ENCODE measurements at places on chromosomes 7 and 10.

DNA sequence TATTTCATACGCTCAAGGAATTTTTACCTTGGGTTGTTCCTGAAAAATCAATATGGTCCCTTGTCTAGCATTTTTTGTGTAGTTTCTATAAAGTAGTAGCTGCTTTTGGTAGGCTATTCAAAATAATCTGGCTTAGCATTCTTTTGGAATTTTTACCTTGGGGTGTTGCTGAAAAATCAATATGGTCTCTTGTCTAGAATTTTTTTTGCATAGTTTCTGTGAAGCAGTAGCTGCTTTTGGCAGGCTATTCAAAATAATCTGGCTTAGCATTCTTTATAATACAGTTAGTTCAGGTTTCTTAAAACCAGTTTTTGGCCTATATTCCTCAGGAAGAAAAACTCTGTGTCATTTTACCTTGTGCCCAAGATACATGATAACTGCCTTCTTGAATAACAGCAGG, 301.9 kb downstream of the SUGCT start:
- no peak for DNase-seq

DNA sequence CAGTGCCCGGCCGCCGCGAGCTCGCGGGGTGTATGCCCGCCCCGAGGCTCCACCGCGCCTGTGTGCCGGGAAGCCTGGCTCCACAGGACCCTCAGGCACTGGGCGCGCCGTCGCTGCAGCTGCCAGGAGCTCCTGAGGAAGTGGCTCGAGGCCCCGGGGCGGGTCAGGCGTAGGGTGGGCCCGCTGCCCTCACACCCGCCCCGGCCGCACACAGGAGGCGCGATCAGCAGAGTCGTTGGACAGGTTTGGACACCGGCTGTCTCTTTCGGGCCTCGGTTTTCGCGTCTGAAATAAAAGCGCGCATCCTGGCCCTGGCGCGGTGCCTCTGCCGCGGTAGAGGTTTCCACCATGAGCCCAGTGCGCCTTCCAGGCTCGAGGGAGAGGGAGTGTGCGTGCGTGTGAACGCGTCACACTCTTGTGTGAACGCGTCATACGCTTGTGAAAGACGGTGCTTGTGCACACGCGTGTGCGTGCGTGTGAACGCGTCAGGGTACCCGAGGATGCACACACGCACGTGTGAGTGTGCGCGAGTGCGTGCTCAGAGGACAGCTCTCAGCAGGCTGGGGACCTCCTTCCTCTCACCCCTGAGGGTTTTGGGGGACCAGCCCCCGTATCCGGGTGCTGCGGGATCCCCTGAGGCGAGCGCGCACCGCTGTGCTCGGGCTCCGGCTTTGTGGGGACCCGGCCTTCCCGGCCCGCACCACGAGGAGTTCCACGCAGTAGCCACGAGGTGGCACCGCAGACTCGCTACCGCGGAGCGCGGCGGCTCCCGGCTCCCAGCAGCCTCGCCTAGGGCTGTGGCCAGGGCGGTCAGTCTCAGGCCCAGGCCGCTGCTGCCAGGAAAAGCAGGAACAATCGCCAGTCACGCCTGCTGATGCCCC, 83.8 kb downstream of the BMS1 start:
- no peak for DNase-seq

DNA sequence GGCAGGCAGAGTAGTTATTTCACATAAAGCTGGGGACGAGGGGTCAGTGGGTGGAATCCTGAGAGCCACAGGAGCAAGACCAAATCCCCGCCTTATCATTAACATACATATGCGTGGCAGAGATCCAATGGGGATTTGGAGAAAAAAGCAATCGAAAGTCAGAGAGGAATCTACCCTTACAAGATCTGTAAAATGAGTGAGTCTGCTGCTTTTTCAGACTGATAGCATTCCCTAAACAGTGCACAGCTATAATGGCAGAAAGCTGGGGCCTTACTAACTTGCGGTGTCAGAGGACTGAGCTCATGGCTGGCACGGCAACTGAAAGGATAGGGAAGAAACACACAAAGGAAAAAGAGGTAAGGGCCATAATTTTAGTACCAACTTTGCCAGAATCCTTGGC, 25.0 kb downstream of the GPR22 start:
- no peak for DNase-seq

DNA sequence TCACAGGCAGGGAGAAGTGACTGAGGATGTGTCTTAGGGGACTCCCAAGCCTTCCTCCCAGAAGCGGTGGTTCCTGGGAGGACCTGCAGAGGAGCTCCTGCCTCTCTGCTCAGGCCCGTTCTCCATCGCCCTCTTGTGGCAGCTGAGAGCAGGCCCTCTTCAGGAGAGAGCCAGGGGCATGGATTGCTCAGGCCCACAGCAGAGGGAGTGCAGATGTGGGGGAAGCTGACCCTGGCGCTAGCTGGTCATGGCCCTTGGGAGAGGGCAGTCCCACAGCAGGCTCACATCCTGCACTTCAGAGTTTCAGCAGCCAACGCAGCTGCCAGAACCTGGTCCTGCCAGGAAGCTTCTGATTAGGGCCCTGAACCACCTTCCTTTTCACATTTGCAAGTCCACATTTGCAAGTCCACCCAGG, 94.8 kb upstream of the TARP start:
- peak; percentile 41 for DNase-seq

GRCh38 chr10:132641401-132641800, 103.8 kb downstream of the INPP5A start:
- DNase-seq: no peak

DNA sequence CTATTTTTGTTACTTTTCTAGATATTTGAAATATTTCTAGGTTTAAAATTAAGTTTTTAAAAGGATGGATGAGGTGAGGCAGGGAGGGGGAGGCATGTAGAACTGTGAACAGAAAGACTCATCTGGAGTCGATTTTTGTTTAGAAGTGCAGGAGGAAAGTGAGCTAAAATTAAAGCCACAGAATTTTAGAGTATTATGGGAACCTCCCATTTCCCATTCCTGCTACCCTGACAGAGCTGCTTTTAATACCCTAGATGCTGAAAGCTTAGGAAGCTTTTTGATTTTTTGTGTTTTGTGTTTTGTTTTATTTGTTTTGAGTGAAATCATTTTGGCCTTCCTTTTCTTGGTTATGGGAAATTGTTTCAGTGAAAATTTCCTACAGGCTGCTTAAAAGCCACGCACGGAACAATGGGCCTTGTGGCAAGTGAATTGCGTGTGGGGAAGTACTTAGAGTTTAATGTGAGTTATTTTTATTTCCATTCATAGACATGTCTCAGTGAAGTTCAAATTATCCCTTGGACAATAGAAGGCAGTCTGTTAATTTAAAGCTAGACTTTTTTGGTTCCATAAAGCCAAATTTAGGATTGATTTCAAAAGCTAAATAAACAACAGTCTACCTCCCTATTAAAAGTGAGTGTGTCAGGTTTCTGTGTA, 102.0 kb upstream of the HDAC9 start:
- no peak for DNase-seq

- DNase-seq: no peak
Measured at GRCh38 chr10:103566536-103566935, 73.0 kb downstream of the NEURL1 start.

DNA sequence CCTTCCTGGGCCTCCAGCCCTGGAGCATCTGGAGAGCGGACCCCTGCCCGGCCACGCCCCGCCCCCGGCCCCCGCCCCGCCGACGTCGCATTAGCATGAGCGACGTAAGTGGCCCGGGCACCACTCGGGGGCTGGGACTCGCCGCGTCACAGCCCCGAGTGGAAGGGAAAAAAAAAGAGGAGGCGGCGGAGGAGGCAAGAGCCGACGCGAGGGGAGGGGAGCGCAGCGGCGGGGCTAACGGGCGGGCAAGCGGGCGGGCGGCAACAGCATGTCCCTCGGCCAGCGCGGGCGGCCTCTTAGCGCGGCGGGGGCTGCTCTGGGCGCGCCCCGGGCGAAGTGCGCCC, at the start of gene SLC18A3:
SLC18A3 (plus strand) TSS at position 197 of the 344 bp plus-strand sequence. CDS start 431 bp downstream, outside the sequence.
- no peak for DNase-seq

GRCh38 chr7:122402235-122402634, 97.7 kb upstream of the FEZF1 start:
- no peak for DNase-seq

DNA sequence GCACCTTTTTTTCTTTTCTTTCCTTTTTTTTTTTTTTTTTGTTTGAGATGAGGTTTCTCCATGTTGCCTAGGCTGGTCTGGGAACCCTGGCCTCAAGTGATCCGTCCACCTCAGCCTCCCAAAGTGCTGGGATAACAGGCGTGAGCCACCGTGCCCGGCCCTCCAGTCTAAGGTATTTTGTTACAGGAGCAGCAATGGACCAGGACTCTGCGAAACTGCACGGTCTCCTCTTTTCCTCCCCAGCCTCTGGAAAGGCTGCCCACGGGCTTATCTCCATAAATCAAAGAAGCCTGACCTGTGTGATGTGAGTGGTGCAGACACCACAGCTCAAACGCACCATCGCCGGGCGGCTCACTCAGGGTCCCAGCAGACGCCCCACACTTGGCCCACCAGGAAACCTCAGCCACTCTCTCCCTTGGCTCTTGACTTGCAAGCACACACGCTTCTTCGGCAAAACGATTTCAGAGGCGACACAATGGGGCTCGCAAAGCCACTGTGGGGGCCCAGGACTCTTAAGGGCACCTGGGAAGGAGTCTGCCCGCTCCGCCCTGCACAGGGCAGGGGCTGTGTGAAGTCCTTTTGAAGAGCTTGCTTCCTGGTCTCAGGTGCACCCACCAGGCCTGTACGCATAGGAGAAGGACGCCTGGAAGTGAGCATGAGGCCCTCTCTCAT, 20.6 kb downstream of the WDR86 start:
- DNase-seq: no peak

DNA sequence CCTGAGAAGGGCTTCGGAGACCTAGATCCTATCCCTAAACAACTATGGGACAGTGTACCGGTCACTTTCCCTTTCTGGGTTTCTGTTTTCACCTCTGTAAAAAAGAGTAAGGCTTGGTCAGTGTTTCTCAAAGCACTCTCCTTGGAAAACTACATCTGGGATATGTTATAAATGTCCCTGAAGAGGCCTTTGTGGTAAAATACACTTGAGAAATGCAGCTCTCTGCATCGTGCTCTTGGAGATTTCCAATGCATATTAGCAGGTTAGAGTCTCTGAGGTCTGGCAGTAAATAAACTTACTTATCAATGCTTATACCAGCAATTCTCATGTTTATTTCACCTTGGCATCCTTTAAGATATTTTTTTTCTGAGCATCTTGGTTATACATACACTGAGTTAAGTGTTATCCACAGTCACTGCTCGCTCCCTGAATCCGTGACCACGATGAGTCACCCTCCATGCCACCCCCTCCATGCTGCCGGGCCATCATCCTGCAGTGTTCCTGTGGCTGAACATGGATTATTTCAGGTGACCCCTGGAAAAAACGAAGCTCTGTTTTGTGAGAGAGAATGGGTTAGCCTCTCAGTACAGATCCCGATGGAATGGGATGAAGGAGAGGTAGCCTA, 3.3 kb upstream of the TBXAS1 start:
- DNase-seq: no peak

- no peak for DNase-seq
Measured at GRCh38 chr10:36271627-36272340, 629.7 kb upstream of the FZD8 start.

GRCh38 chr10:21138769-21139340, 241.7 kb upstream of the NEBL start:
- no peak for DNase-seq

GRCh38 chr7:6256677-6257535, 15.5 kb downstream of the CYTH3 start:
- no peak for DNase-seq

DNA sequence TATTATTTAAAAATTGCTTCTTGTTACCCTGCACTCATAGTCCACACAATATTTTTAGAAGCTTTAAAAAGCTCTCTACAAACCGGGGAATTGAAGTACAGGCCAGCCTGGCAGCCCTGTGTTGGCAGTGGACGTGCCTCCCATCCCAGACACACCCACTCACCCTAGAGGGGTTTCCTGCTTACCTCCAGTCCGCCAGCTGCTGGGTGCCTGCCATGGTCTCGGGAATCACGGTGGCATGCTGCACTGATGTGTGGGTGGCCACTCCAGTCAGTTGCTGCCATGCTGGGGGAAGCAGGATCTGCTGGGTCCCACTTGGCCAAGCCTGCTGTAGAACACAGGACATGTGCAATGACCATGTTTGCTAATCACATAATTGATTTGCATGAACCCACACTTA, 80.4 kb downstream of the CLEC2L start:
- DNase-seq: no peak

Data from memory B cell (primary cell).